ENCODE measurements at places on chromosomes 1 and 21.
A peak's percentile ranks its signal among the peaks of the same experiment; 100 is the strongest.

- DNase-seq: peak; percentile 62
Observed at GRCh38 chr1:19643602-19644394, at the start of gene NBL1. Gene NBL1, plus strand, starts transcription at chr1:19644311. Its CDS starts 10,720 bp downstream, at chr1:19655031.

- DNase-seq: no peak
Observed at GRCh38 chr1:100299521-100300222, 33.7 kb downstream of the RTCA start.

GRCh38 chr1:20931930-20932436 is 144.9 kb upstream of the HP1BP3 start:
- DNase-seq: no peak

DNA sequence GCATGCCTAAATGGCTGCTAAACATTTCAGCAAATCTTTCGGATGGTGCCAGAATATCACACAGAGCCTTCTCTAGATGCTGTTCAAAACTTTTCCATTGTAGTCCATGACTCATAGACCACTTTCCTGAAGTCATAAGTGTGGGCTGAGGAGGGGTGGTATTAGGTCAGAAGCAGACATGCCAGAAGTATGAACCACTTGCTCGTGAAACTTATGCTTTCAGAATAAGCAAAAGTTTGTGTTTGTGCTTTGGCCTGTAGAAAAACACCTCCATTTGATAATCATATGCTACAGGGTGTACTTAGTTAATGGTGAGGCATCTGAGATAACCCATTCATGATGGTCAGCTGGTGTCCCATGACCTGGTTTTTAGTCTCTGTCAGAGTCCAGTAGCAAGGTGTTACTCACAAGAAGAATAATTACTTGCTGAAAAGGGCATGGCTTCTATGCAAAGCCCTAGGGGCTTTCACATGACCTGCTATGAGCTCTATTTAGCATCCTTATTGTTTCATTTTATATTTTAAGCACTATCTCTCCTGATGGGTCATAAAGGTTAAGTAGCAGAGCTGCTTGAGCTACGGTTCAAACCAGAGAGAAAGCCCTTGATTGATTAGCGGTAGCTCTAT is 183.1 kb upstream of the IVNS1ABP start:
- no peak for DNase-seq
